Adrenal gland (tissue), 19 donors: ENCODE measurements at places on chromosomes 3 and 15.

GRCh38 chr3:102112704-102113230, 263.5 kb downstream of the NFKBIZ start:
- DNase-seq = no peak

- DNase-seq = no peak
Measured at GRCh38 chr3:102176333-102177050, 258.3 kb upstream of the ZPLD1 start.

DNA sequence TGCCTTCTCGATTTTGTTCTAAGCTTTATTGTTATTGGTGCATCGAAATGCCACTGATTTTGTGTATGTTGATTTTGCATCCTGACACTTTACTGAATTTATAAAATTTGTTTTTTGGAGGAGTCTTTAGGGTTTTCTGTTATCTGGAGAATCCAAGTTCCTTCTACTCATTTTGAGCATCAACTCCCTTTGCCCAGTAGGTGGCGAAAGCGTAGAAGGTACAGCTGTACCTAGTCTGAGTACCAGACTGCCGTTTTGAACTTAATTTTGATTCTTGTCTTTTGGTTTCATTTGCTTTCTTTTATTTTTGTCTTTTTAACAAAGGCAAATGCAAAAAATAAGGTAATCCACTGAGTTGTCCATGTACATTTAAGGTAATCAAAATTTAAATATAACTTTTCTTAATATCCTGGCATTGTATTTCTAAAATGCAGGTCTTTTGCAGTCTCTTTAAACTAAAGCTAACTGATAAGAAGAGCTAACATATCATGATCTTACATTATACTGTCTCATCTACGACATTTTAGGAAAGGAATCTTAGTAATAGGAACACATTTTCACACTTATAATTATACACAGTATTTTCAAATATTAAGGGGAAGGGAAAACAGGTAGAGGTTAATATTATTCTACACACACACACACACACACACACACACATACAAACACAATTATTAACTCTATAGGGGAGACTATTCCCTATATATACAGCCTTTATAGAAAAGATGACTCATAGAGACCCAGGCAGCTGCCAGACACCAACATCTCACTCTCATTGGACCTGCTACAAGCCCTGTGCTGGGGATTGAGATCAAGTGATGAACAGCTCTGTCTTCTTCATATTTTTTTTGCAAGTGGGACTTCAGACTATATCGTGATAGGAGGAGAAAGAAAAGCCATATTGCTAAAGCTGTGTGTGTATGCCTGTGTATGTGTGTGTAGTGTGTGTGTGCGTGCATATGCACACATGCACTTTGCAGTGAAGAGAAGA, 71.8 kb downstream of the SYNPR start:
- peak; percentile 51 for DNase-seq

GRCh38 chr15:61830536-61831330, 229.5 kb downstream of the VPS13C start:
- DNase-seq = no peak

GRCh38 chr3:124351430-124352148, 359.7 kb upstream of the ROPN1 start:
- DNase-seq = peak; percentile 45

GRCh38 chr15:78931439-78932257, 13.2 kb downstream of the CTSH start:
- peak; percentile 65 for DNase-seq

DNA sequence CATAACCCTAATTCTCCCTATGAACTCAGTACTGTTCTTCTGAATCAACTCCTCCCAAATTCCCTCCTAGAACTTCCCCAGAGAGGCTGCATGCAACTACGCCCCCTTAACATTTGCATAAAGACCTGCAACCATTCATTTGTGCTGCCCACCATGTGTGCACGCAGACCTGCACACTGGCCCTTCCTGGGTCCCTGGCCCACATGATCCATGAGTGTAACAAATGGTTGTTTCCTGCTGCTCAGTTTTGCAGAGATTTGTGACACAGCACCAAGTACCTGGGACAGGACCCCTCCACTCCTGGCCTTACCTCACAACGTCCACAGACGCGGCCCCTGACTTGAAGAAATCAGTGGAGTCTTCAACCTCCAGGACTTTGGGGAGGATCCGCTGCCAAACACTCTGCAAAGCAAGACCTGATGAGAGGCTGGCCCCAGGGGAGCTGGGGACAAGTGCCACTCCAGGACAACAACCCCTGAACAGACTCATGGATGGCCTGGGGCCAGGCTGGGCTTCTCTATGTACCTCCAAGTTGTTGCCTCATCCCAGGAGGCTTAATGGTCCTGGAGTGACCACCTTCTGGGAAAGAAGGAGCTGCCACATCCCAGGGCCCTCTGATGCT, 33.8 kb downstream of the ALDH1L1 start:
- no peak for DNase-seq

GRCh38 chr3:52649461-52650210, 36.1 kb downstream of the PBRM1 start:
- DNase-seq = peak; percentile 53

DNA sequence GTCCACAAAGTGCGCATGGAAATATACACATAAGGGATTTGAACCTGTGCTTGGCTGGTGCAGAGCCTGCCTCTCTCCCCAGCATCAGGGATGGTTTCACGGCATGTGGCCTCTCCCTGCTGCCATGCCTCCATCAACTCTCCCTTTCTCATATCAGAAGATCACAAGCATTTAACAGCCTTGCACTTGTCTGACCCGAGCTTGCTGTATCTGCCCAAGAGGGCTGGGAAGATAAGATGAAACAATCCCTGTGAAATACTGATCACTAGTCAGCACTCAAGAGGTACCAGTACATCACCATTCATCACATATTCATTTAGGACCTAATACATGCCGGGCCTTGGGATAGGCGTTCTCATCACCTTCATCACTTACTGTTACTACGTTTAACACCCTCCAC, 107.6 kb upstream of the ARHGEF3 start:
- no peak for DNase-seq

DNA sequence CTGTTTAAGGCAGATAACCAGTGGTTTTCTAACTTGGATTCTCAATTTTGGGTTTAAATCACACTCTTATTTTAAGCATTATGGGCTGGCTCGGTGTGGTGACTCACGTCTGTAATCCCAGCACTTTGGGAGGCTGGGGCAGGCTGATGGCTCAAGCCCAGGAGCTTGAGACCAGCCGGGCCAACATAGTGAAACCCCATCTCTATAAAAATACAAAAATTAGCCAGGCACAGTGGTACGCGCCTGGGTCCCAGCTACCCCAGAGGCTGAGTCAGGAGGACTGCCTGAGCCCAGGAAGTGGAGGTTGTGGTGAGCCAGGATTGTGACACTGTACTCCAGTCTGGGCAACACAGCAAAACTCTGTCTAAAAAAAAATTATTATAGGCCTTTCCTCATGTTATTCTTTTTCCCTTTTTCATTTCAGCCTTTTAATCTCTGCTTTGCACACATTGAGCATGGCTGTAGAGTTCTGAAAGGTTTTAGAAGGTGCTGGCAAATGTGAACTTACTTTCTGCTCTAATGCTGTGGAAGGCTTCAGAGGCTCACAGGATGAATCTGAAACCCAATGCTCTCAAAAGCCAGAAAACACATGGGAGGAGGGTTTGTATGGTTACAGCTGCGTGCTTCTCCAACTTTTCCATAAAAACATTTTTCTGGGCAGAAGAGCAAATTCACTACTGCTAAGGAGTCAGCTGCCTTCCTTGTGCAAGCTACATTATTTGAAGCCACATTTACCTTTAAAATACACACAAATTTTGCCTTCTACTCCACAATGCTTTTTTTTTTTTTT, 32.5 kb downstream of the CHAC1 start:
- DNase-seq = peak; percentile 30

- DNase-seq = no peak
Measured at GRCh38 chr3:194671511-194671899, 486 bp downstream of the LSG1 start.

- DNase-seq = no peak
Measured at GRCh38 chr3:15654891-15655290, 53.3 kb downstream of the BTD start.

DNA sequence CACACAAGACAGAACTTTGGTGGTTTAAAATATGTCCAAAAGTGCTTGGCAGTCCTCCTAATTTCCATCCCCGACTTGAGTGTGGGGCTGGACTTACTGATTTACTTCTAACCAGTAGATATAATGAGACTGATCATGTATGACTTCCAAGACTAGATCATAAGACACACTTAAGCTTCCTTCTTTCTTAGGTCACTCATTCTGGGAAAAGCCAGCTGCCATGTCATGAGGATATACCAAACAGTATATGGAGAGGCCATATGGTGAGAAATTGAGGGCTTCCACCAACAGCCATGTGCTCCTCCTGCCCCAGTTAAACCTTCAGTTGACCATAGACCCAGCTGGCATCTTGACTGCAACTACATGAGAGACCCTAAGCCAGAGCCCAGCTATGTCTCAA, 282.8 kb upstream of the PROK2 start:
- no peak for DNase-seq

DNA sequence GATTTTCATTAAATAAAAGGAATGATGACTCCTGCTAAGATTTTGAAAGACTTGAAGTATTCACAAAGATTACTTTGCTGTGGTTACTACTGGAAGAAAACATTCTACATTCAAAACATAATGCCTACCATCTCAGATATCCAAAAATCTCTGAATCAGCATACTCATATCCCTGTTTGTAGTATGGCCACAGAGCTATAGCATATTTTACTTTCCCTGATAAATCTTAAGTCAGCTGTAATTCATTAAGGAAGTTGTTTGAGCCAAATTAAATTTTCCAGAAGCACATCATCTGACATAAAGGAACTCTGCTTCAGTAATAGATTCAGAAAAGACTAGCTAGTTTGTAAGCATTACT, 942.0 kb downstream of the ROBO1 start:
- DNase-seq = no peak

DNA sequence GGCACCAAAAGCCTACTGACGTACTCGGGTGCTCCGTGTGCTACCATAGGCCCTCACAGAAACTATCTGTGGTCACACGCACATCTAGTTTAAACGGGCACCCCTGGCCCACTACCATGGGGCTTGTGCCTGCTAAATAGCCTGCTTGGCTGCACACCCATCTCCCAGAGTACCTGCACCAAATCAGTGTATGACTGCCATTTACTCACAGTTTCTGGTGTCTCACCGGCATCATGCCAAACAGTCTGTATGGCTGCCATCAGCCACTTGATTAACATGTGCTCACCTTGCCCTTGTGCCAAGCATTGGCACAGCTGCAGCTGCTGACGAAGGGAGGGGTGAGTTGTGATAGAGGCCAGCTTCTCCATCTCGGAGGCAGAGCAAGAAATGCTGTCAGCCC, 232.7 kb downstream of the IGSF11 start:
- no peak for DNase-seq

DNA sequence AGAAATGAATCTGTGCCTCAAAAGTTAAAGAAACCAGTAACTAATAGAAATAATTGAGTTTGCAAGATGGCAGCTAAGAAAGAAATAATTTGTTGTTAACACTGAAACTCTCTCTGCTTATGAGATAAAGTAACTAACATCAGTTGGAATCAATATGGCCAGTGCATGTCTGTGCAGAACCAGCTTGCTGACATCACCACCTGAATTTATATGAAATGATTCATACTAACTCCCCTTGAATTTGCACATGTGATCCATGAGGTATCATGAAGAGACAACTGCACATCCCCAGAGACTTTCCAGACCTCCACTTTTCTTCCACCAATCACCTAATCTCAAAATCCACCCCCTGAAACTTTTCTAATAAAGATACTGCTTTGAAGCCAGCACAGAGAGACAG, 10.3 kb upstream of the SLC25A38 start:
- DNase-seq = no peak

DNA sequence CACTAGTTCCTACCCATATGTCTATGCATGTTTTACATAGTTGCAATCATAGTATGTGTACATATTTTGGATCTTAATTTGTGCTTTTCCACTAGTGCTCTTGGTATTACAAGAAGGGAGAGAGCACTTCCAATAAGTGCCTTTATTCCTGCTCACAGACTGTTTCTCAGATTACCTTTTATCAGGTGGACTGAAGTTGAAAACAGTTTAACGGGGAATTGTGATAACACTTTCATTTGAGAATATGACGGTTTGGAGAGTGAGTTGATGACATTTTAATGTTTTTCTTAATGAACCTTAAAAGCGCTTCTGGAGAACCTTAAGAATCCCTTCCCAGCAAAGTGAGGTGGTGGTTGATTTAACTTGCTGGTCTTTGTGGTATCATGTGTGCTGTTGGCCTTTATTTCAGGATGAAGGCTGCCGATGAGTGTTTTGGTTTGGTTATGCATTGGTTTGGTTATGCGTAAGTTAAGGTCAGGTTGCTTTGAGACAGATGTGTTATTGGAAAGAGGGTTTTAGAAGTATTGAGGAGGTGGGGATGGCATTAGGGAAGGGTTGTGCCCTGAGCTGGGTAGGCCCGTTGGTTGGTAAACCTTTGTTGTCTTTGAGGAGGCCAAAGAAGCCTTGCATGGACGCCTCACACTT, 2.8 kb downstream of the EDEM1 start:
- no peak for DNase-seq

DNA sequence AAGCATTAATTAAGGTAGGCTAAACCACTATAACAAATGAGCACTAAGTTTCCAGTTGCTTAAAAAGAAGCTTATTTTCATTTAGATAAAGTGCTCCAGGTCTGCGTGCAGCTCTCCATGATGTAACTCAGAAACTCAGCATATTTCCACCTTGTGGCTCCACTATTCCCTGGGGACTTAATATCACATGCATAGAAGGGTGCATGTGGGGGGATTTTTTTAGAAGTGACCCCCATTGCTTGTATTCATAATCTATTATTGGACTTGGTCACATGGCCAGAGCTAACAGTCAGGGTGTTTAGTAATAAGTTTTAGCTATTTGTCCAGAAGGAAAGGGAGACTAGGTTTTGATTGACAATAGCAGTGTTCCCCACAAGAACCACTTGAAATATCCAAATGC, 86.8 kb downstream of the TMCO5A start:
- no peak for DNase-seq

DNA sequence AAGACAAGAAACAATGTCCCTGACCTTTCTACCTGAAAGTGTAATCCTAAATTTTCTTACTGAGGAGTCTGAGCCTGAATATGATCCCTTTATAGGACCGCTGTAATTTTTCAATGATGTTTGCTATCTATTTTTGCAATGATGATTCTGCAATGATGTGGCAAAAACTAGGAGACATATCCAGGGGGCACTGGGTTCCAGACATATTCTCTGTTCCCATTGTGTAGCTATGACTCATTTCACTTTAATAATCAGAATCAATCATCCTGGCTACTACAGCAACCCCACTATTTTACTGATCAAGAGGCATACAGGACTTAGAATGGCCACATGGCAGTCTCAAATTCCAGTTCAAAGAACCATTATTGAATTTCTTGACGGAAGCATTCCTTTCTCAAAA, 85.9 kb downstream of the AQR start:
- DNase-seq = no peak

- DNase-seq = no peak
Measured at GRCh38 chr3:142890592-142890991, 1.7 kb upstream of the PCOLCE2 start.

DNA sequence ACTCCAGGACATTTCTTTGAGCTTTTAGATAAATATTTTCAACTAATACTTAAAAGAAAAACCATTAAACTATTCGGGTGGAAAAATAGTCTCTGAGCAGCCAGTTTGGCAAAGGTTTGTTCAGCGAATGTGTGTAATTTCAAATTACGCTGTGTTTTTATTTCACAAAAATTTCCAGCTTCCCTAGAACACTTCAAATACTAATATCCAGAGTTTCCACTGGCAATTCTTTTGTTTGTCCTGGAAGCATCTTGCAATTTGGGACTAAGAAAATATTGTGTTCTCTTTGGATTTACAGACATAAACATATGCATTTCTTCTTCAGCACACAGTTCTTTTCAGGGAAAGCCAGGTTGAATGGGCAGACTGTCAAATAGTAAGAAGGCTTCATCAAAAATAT, 61.9 kb downstream of the MDFIC2 start:
- DNase-seq = no peak
